ENCODE measurements at places on chromosomes 4 and X.
A peak's percentile ranks its signal among the peaks of the same experiment; 100 is the strongest.

DNA sequence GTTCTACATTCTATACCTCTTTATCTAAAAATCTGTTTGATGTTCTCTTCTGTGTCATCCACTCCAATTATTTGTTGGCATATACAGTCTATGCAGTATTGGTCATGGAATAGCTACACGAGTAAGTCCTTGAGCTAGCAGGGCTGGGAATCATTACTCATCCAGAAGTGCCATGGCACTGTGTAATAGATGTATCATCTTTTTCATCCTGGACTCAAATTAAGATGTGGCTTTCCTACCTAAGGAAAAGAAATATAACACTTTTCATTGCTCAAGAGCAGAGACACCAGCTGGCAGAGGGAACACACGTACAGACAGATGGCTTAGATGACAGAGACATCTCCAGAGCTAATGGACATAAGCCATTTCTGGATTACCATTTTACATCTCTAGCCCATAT is 159.8 kb downstream of the FAM13A start:
- DNase-seq: no peak

DNA sequence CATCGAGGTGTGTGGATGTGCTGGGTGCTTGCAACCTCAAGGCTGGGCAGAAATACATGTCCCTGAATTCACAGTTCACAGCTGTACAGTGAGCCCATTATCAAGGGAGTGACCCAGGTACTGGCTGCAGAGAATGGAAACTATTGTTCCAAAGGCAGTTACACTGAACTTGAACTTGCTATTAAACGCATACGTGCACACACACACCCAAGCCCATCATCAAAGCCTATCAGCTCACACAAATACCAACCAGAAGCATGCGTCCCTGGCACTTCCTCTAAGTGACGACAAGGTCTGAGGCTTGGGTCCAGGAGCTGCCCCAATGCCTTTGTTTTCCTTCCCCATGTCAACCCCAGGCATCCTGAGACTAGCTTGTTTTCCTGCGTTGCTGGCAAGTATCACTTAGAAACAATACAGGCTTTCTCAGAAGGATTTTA is 88.6 kb downstream of the IRF2 start:
- peak; percentile 53 for DNase-seq

GRCh38 chrX:37745354-37745753 is 34.5 kb upstream of the CYBB start:
- DNase-seq: peak; percentile 88

GRCh38 chr4:10180927-10181744 is 64.5 kb upstream of the WDR1 start:
- DNase-seq: no peak

GRCh38 chrX:40960041-40960440 is 125.2 kb upstream of the USP9X start:
- DNase-seq: no peak

- peak; percentile 87 for DNase-seq
Observed at GRCh38 chrX:40013266-40014195, 84.2 kb downstream of the BCOR start.

- DNase-seq: no peak
Observed at GRCh38 chrX:44017676-44018075, 44.5 kb upstream of the NDP start.

- peak; percentile 83 for DNase-seq
Observed at GRCh38 chrX:39475372-39475771, 622.4 kb downstream of the BCOR start.

GRCh38 chrX:9912351-9913145 is 54.6 kb upstream of the CLDN34 start:
- DNase-seq: peak; percentile 66

DNA sequence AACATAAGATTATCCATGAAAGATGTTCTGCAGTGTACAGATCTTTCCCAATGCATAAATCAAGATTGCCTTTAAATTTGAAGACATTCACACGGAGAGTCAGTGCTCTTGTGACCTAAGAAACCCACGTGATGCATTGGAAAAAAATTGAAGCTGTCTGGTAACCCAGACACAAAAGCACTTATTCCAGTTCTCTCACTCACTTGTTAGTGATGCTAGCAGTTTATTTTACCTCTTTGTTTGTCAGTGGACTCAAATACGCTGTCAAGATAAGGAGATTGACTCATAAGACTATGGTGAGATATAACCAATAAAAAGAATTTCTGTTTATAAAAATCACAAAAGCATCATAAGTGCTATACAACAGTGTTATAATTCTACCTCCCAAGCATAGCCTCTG is 245.8 kb upstream of the SMIM31 start:
- DNase-seq: no peak

GRCh38 chr4:128287141-128287870 is at the start of gene PGRMC2:
TSS of gene PGRMC2 (minus strand) at chr4:128287813. CDS start at chr4:128287790, 23 bp downstream.
- DNase-seq: peak; percentile 85

DNA sequence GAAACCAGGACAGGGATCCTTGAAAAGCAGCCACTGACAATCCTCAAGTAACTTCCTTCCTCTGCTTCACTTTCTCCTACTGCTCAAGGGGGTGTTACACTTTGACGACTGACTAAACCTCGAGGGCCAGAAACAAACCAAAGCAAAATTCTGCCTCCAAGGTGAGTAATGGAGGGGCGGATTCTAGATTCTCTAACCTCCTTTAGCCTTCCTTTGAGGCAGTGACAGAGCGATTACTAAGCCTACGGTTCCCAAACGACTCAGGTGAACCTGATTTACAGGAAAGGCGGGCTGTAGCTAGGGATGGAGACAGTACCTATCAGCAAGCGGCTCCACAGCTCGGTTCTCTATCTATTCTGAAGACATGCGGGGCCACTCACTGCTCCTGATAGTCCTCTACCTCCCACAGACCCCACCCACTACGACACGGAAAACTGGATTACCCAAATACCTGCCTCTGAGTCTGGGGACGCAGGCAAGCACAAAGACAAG is 487 bp downstream of the TBCK start:
- no peak for DNase-seq

All from endodermal cell (in vitro differentiated cells).